ENCODE measurements at places on chromosomes 3 and 15.

GRCh38 chr3:62735510-62735909, 139.7 kb downstream of the CADPS start:
- no peak for DNase-seq

DNA sequence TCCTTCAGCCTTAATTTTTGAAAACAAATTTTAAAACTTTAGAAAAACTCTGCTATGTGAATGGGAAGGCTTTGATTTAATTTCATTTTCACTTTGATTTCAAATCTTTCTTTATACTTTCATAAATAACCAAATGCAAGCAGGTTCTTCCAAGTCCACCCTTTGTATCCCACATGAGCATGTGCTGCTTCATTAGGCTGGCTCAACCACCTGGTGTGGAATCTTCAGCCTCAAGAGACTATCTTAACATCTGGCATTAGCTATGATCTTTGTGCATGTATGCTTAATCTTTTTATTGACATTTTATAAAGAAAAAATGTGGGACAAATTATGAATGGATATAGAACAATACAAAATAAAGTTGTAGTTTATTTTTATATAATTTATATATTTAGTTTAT, 81.8 kb upstream of the MLF1 start:
- DNase-seq, result no peak

GRCh38 chr3:182294256-182294655, 499.0 kb upstream of the ATP11B start:
- no peak for DNase-seq

GRCh38 chr3:70247955-70248354, 64.5 kb downstream of the MDFIC2 start:
- DNase-seq, result no peak

GRCh38 chr3:196207159-196207832, 3.9 kb downstream of the ZDHHC19 start:
- no peak for DNase-seq

DNA sequence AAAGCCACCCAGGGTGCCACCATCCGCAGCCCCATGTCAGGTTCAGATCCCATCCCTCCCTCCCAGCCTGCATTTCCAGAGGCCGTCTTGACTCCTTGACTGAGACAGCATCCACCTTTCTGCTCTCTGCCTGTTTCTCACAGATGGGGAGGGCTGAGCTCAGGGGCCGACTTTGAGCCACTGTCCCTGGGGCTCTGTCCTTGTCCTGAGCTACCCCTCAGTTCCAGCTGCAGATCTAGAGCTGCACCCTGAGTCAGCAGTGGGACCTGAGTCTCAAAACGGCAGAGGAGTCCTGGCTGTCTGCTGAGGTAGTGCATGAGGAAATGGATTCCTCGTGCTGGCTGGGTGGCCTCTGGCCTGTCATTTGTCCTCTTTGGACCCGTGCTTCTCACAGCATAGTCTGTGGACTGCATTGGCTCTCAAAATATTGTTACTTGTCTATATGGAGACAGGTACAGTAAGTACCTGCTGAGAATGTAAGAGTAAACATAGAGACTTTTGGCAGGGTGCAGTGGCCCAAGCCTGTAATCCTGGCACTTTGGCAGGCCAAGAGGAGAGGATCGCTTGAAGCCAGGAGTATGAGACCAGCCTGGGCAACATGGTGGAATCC, 22.3 kb downstream of the RPLP1 start:
- no peak for DNase-seq
